Activated naive CD8-positive, alpha-beta T cell treated with anti-CD3 and anti-CD28 coated beads, Interleukin-2, amount 50 U/mL, for 16 hours (primary cell): ENCODE measurements at places on chromosomes 5 and 9.

DNA sequence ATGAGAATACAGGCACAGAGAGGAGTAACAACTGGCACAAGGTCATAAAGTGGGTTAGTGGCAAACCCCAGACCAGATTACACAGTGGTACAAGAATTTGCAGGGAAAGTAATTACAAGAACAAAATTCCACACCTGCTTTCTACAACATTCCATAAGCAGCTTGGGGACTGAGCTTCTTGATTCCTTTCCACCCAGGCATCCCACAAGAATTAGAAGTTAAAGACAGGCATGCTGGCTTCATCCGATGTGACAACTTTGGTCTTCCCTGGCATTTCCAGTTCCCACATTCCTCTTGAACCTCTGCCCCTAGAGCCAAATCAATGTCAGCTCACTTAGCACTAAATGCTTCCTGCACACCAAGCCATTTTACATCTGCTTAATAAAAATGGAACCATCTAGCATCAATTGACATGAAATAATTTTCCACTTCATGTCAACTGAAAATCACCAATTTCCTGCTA, 435.8 kb upstream of the PAPPA start:
- DNase-seq = no peak

- DNase-seq = no peak
Measured at GRCh38 chr5:76956033-76956432, 3.2 kb downstream of the CRHBP start.

- DNase-seq = no peak
Measured at GRCh38 chr5:139787257-139787567, 8.4 kb upstream of the PSD2 start.

- no peak for DNase-seq
Measured at GRCh38 chr5:51225789-51226742, 157.2 kb upstream of the ISL1 start.

DNA sequence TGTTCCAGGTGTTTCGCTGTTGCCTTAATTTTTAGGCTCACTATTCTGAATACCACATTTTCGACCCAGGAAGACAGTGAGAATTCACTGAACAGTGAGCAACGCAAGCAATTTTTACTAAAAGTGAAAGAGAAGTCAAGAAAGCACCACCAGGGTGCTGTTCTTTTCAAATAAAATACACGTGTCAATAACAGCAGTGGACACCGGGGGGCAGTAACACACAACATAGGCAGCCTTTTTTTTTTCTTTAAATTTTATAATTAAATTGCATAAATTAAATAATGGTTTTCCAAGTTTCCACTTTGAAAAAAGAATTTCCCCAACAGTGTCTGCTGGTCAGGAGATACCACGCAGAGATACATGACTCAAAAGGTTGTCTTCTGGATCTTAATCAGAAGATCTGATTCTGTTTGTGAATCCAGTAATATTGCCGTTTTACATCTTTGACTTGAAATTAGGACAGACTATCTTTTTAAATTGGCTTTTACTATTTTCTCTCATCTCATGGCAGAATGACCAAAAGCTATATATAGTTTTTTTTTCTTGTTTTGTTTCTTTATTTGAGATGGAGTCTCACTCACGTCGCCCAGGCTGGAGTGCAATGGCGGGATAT, 47.1 kb upstream of the SH3GL2 start:
- no peak for DNase-seq

DNA sequence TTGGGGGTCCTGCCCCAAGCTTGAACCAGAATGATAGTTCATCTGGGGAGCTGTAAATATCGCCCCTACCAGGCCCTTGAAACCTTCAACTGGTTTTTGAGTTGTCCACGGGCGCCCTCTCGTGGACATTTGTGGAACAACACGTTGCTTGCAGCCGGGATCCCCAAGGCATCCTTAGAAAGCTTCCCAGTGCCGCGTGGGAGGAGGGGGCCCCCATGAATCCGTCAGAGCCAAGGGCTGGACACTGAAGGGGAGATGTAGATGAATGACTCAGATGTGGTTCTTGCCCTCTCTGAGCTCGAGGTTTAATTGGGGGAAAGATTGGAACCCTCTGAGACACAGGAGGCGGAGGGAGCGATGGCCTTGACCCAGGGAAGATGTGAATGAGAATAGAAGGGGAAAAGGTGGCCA, 31.8 kb upstream of the ORM1 start:
- DNase-seq = peak; percentile 36

GRCh38 chr5:73412597-73412988, 36.0 kb downstream of the FOXD1 start:
- no peak for DNase-seq

DNA sequence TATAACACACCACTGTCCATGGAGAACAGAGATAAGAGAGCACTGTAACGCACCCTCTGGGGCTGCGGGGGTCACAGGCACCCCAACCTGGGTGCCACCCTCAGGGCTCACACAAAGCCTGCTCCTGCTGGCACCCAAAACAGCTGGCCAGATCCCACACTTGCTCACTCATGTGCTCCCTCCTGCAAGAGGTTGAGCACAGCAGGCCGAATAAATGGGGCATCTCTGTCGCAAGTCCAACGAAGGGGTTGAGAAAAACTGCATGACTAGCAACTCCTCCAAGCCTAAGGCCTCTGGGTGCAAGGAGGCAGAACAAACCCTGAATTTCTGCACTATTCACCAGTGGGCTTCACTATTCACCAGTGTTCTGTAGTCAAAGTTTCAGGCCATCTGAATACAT, 80.3 kb downstream of the SECISBP2 start:
- DNase-seq = no peak

GRCh38 chr9:127921557-127922120, 4.8 kb upstream of the ST6GALNAC4 start:
- DNase-seq = peak; percentile 57

GRCh38 chr9:71896761-71897160, 14.2 kb downstream of the ABHD17B start:
- DNase-seq = no peak

- no peak for DNase-seq
Measured at GRCh38 chr9:71692337-71692736, 76.0 kb downstream of the CEMIP2 start.

- DNase-seq = no peak
Measured at GRCh38 chr5:17105744-17106418, 111.5 kb upstream of the BASP1 start.

GRCh38 chr9:304519-305185, 90.0 kb downstream of the DOCK8 start:
- no peak for DNase-seq

GRCh38 chr9:126166866-126167265, 159.8 kb upstream of the MVB12B start:
- no peak for DNase-seq

- no peak for DNase-seq
Measured at GRCh38 chr9:96344458-96345180, 38.9 kb downstream of the SLC35D2 start.

GRCh38 chr5:173969167-173970049, 19.6 kb upstream of the C5orf47 start:
- DNase-seq = no peak

GRCh38 chr9:87868635-87869034, 14.0 kb upstream of the SPATA31E1 start:
- DNase-seq = no peak

GRCh38 chr5:87717761-87718160, 305.0 kb upstream of the CCNH start:
- DNase-seq = no peak

DNA sequence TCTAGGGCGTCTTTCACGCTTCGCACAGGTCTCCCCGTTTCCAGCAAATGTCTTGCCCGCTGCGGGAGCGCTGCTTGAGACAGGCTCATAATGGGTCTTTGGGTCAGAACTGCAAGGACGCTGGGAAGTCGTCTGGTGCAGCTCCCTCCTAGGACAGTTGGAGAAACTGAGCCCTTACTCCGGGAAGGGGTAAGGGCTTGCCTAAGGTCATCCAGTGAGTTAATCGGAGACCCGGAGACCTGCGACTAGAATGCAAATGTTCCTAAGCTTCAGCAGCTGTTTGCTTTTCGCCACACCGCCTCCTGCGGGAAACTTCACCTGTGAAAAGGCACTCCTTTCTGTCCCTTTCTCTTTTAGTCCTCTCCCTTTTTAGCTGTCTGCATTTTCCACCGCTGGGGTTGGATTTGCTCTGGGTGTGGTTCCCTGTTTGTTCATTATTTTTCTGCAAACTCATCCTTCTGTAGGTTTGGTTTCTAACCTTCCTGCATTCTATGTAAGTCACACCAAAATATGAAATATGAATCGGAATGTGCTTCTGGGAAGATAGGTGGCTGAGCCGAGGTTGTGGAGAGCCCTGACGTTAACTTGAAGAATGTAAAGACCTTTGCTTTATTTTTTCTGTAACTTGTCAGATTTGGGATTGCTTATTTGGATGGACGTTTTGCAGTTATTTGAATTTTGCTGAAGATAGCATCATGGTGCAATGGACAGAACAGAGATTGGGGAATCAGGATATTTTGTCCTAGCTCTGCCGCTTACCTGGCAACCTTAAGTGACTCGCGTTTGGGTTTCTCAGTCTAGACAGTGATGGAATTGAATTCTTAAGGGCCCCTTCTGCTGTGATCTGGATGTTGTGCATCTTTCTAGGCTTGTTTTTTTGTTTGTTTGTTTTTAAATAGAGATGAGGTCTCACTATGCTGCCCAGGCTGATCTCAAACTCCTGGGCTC, 909 bp downstream of the SLC36A1 start:
- DNase-seq = no peak

DNA sequence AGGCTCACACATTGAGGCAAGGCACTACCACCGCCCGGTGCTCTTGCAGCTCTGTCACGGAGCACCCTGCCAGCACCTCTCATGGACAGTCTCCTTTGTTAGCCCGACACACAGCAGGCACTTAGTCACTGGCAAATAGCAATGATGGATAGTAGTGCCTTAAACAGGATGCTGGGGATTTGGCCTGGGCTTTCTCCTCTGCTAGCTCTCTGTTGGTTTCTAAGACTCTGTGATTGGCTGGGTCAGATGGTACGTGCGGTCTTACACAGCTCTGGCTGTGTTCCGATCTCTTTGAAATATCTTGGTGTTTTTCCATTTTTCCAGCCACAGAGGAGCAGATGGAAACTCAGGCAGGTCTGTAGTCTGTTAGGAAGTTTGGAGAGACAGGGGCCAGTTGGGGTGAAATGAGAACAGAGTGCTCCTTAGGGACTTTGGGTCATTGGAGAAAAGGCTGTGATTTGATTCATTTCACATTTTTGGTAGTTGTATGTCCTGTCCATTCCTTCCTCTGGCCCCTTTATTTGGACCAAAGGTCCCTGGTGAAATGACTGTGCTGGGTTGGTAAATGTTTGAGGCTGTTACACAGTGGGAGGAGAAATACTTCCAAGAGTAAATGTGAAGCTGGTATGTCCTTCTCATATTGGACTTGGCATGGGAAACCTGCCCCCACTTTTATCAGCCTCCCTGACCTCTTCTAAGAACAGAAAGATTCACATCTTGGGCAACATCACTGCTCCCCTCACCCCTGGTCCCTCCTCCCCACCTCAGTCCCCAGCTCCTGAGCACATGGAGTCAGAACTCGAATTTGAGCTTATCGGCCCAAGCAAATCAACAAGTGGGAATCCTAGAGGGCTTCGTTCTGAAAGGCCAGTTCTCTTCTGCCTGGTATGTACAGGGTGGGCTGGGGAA, 3.4 kb downstream of the SMIM3 start:
- DNase-seq = no peak

DNA sequence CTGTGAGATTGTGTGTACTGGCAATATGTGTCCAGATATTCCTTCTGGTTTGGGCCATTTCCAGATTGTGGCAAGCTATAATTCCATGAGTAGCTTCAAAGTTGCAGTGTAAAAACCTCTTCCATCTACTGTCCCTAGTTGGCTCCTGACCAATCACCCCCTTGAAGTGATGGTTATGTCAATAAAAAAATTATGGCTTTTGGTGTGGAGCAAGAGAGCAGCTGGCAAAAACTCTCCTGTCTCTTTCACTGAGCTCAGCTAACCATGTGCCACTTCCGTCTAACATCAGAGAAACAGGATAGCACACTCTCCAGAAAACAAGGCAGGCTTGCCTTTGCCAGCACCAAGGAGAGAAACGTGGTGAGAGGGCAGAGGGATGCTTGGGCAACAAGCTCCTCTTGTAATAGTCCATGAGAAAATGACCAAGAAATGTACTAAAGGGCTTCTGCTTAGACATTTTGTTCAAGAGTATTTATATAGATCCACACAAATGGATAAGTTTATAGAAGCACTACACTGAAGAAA, 914.4 kb upstream of the SEMA6A start:
- no peak for DNase-seq

- no peak for DNase-seq
Measured at GRCh38 chr5:109853377-109853776, 163.7 kb downstream of the MAN2A1 start.

GRCh38 chr5:142280066-142281007, 44.5 kb downstream of the SPRY4 start:
- no peak for DNase-seq

DNA sequence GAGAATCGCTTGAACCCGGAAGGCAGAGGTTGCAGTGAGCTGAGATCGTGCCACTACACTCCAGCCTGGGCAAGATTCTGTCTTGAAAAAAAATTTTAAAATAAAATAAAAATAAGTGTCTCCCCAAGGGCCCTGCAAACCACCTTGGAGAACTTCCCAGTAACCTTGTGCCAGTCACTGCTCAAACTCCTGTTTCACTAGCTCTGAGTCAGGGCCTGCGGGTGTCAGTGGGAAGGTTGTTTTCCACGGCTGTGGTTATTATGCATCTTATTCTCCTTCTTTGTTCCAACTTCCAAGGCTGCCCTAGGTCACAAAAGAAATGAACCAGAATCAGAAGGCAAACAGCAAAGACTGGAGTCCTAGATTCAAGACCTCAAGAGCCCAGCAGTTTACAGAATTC, 246.7 kb downstream of the ADAMTSL1 start:
- no peak for DNase-seq
